Natural killer cell treated with Interleukin-12 subunit alpha and Interleukin-12 subunit beta and Interleukin-15 and Interleukin-18, amount 100 ng/mL, for 72 hours (primary cell): ENCODE measurements at places on chromosomes 7 and 10.

DNA sequence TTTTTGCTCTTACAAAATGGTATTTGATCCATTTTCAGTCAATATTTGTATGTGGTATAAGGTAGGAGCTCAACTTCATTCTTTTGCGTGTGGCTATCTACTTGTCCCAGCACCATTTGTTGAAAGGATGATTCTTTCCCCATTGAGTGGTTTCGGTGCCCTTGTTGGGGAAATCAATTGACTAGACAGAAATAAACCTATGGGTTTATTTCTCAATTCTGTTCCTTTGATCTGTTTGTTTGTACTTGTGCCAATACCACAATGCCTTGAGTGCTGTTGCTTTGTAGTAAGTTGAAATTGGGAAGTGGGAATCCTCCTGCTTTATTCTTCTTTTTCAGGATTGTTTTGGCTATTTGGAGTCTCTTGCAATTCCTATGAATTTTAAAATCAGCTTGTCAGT is 41.0 kb downstream of the SNX10 start:
- H3K4me3 ChIP-seq, result no peak overlapping the region
- peaks cover 45% of the 10 kb centered on the region for H3K4me1 ChIP-seq
- H3K36me3 ChIP-seq, result no peaks in the 10 kb centered on the region
- no peak for DNase-seq
- no peaks in the 10 kb centered on the region for H3K27me3 ChIP-seq

GRCh38 chr10:7417103-7417623 is 6.3 kb upstream of the SFMBT2 start:
- H3K36me3 ChIP-seq, result no peaks in the 10 kb centered on the region
- no peaks in the 10 kb centered on the region for H3K27me3 ChIP-seq
- H3K4me3 ChIP-seq, result peak overlapping the region; percentile 73
- H3K4me1 ChIP-seq, result peaks cover 28% of the 10 kb centered on the region
- no peak for DNase-seq

GRCh38 chr7:2403718-2404648 is 572 bp downstream of the CHST12 start:
- peak overlapping the region; percentile 83 for H3K4me3 ChIP-seq
- no peaks in the 10 kb centered on the region for H3K27me3 ChIP-seq
- H3K4me1 ChIP-seq, result peaks cover 54% of the 10 kb centered on the region
- peak overlapping the region; percentile 92 for H3K27ac ChIP-seq
- DNase-seq, result no peak
- H3K36me3 ChIP-seq, result no peaks in the 10 kb centered on the region

- H3K36me3 ChIP-seq, result peaks cover 9% of the 10 kb centered on the region
- no peaks in the 10 kb centered on the region for H3K27me3 ChIP-seq
- no peak overlapping the region for H3K27ac ChIP-seq
- no peak for DNase-seq
- H3K4me3 ChIP-seq, result no peak overlapping the region
- H3K4me1 ChIP-seq, result peaks cover 24% of the 10 kb centered on the region
Measured at GRCh38 chr7:7821517-7821916, 103.1 kb upstream of the RPA3 start.

- no peak for DNase-seq
- no peaks in the 10 kb centered on the region for H3K4me1 ChIP-seq
- no peak overlapping the region for H3K4me3 ChIP-seq
- no peaks in the 10 kb centered on the region for H3K36me3 ChIP-seq
- H3K27me3 ChIP-seq, result no peaks in the 10 kb centered on the region
- no peak overlapping the region for H3K27ac ChIP-seq
Measured at GRCh38 chr7:78510580-78511188, 712.1 kb downstream of the PHTF2 start.

GRCh38 chr7:149621776-149622175 is 124.2 kb upstream of the ZNF746 start:
- peak overlapping the region; percentile 98 for H3K4me3 ChIP-seq
- peak overlapping the region; percentile 91 for H3K27ac ChIP-seq
- peaks cover 3% of the 10 kb centered on the region for H3K27me3 ChIP-seq
- peaks cover 20% of the 10 kb centered on the region for H3K36me3 ChIP-seq

GRCh38 chr7:34041707-34042106 is 136.4 kb downstream of the BMPER start:
- H3K27me3 ChIP-seq, result peaks cover 16% of the 10 kb centered on the region
- H3K4me1 ChIP-seq, result no peaks in the 10 kb centered on the region
- no peak overlapping the region for H3K27ac ChIP-seq
- H3K4me3 ChIP-seq, result no peak overlapping the region

GRCh38 chr10:61757525-61758397 is 95.0 kb downstream of the CABCOCO1 start:
- H3K27me3 ChIP-seq, result no peaks in the 10 kb centered on the region
- no peaks in the 10 kb centered on the region for H3K4me1 ChIP-seq
- H3K4me3 ChIP-seq, result no peak overlapping the region
- no peak for DNase-seq

GRCh38 chr7:33792041-33792440 is 113.3 kb upstream of the BMPER start:
- no peaks in the 10 kb centered on the region for H3K27me3 ChIP-seq
- no peak for DNase-seq
- H3K36me3 ChIP-seq, result no peaks in the 10 kb centered on the region
- peaks cover 6% of the 10 kb centered on the region for H3K4me1 ChIP-seq
- no peak overlapping the region for H3K27ac ChIP-seq

- no peak overlapping the region for H3K27ac ChIP-seq
- no peaks in the 10 kb centered on the region for H3K36me3 ChIP-seq
- H3K4me1 ChIP-seq, result peaks cover 15% of the 10 kb centered on the region
- peaks cover 2% of the 10 kb centered on the region for H3K27me3 ChIP-seq
- no peak for DNase-seq
Measured at GRCh38 chr10:29617880-29618340, 16.9 kb downstream of the SVIL start.

DNA sequence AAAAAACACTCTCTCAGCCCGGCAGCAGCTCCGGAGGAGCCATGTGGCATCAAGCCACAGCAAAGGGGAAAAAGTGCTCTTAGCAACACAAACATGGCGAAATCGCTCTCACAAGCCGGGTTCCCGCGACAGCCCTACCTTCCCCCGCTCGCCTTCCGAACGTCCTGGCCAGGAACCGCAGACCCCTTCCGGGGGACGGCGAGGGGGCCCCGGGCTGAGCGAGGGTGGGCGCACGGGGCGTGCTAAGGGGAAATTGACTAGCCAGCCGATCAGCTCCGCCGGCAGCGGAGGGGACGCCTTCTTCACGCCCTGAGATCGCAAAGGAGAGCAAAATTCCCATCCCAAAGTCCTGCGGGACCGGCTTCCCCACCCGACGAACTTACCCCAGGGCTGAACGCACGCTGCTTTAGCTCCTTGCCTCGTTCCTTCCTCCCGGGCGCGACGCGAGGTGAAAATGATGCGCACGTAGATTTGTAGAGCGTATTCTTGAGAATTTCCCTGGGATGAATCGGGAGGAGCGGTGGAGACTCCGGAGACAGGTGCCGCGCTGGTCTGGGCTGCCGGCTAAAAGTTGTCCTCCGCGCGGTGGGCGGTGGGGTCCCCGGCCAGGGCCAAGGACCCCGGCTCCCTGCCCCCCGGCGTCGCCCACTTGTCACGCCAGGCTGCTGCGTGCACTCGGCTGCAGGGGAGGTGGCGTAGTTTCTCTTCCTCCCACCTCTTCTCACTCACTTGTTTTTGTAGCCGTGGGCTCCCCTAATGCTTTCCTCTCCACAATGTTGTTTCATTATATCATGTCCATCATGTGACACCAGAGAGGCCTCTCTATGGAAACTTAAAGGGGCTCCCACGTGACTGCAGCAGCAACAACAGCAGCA is 220.1 kb upstream of the MKLN1 start:
- peak overlapping the region; percentile 98 for H3K27ac ChIP-seq
- H3K4me3 ChIP-seq, result peak overlapping the region; percentile 99
- peaks cover 6% of the 10 kb centered on the region for H3K36me3 ChIP-seq

GRCh38 chr7:15567652-15568051 is 5.8 kb upstream of the AGMO start:
- no peaks in the 10 kb centered on the region for H3K4me1 ChIP-seq
- no peak for DNase-seq

- H3K4me3 ChIP-seq, result no peak overlapping the region
- H3K4me1 ChIP-seq, result no peaks in the 10 kb centered on the region
- H3K27me3 ChIP-seq, result peaks cover 12% of the 10 kb centered on the region
- H3K36me3 ChIP-seq, result no peaks in the 10 kb centered on the region
Measured at GRCh38 chr10:131618587-131619267, 282.1 kb upstream of the PPP2R2D start.

GRCh38 chr7:97126483-97127171 is 9.1 kb downstream of the SDHAF3 start:
- no peak overlapping the region for H3K4me3 ChIP-seq
- H3K27me3 ChIP-seq, result no peaks in the 10 kb centered on the region
- DNase-seq, result no peak

GRCh38 chr7:30728591-30729100 is 23.3 kb upstream of the INMT start:
- peak overlapping the region; percentile 70 for H3K27ac ChIP-seq
- no peak for DNase-seq
- H3K27me3 ChIP-seq, result no peaks in the 10 kb centered on the region
- peak overlapping the region; percentile 34 for H3K4me3 ChIP-seq
- peaks cover 22% of the 10 kb centered on the region for H3K4me1 ChIP-seq

GRCh38 chr7:105788816-105789349 is 87.5 kb downstream of the ATXN7L1 start:
- H3K27me3 ChIP-seq, result no peaks in the 10 kb centered on the region
- H3K4me1 ChIP-seq, result peaks cover 10% of the 10 kb centered on the region
- no peak overlapping the region for H3K4me3 ChIP-seq
- DNase-seq, result peak; percentile 23
- no peak overlapping the region for H3K27ac ChIP-seq

- H3K27ac ChIP-seq, result no peak overlapping the region
- DNase-seq, result no peak
- H3K4me1 ChIP-seq, result peaks cover 6% of the 10 kb centered on the region
Measured at GRCh38 chr10:7526017-7526400, 115.2 kb upstream of the SFMBT2 start.

- H3K4me1 ChIP-seq, result no peaks in the 10 kb centered on the region
- no peak for DNase-seq
- no peaks in the 10 kb centered on the region for H3K36me3 ChIP-seq
Measured at GRCh38 chr7:148044173-148044572, 546.4 kb upstream of the C7orf33 start.

DNA sequence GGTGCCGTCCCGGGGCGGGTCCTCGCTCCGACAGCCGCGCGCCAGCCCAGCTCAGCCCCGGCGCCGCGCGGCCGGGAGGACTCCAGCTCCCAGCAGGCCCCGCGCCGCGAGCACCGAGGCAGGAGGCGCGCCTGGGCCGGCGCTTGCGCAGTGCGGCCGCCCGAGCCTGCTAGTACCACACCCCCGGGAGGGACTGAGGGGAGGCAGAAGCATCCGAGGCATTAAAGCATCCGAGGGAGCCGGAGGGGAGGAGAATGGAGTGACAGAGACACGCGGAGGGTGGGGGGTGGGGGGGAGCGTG is at the start of gene GRK5:
Gene GRK5 (plus strand): TSS at position 206 of the 301 bp plus-strand sequence. CDS start 347 bp downstream, outside the sequence.
- H3K27ac ChIP-seq, result peak within 1 kb of the TSS; percentile 96
- H3K36me3 ChIP-seq, result no peaks in the 10 kb centered on the region
- peak within 1 kb of the TSS; percentile 95 for H3K4me3 ChIP-seq
- peak; percentile 97 for DNase-seq
- H3K4me1 ChIP-seq, result peaks cover 47% of the 10 kb centered on the region
- H3K27me3 ChIP-seq, result no peaks in the 10 kb centered on the region

DNA sequence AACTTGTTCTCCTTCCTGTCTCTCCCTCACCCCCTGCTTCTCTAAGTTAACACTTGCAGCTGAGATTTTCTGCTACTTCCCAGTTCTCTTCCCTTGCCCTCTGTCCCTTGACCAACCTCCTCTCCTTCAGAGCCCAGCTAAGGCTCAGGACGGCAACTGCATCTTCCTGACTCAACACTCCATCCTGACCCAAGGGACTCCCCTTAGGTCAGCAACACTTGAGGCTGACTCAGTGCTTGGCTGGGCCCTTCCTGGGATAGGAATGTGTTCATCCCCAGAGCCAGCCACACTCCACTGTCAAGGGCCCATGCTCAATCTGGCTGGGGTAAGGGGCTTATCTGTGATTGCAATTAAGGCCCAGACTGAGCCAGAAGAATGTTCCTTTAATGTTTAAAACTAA is 3.4 kb downstream of the CALHM2 start:
- no peaks in the 10 kb centered on the region for H3K27me3 ChIP-seq
- peak overlapping the region; percentile 86 for H3K27ac ChIP-seq
- H3K36me3 ChIP-seq, result peaks cover 6% of the 10 kb centered on the region
- no peak overlapping the region for H3K4me3 ChIP-seq
- H3K4me1 ChIP-seq, result peaks cover 30% of the 10 kb centered on the region

DNA sequence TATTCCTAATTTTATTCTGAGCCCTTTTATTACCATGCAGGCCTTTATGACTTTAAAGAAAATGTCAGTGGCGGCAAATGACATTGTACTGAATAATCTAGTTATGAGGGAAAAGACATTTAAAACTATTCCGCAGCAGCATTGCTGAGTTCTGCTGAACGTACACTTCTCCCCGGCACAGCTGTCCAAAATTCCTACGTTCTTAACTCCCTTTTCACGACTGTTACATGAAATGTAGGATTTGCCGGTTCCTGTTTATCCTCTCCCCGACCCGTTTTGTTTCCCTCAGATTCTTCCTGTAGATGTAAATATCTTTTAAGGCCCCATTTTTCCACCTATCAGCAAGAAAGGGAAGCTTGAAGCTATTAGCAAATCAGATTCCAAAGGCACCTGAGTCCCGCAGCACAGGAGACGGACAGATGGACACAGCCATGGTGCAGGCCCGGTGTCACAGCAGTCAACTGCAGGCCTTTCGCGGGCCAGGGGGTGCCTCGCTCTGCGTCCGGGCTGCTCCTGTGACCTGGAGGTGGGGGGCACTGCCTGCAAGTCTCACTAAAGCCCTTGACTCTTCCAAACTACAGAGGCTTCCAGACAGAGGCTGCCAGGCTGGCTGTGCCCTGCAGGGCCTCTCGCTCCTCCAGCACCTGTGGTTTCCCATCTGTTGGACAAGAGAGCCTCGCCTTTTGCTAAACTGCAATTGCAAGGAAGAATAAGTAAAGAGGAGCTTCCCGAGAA is 485.0 kb upstream of the MGMT start:
- H3K36me3 ChIP-seq, result no peaks in the 10 kb centered on the region
- no peak for DNase-seq
- H3K27me3 ChIP-seq, result no peaks in the 10 kb centered on the region
- H3K27ac ChIP-seq, result no peak overlapping the region
- H3K4me3 ChIP-seq, result no peak overlapping the region

DNA sequence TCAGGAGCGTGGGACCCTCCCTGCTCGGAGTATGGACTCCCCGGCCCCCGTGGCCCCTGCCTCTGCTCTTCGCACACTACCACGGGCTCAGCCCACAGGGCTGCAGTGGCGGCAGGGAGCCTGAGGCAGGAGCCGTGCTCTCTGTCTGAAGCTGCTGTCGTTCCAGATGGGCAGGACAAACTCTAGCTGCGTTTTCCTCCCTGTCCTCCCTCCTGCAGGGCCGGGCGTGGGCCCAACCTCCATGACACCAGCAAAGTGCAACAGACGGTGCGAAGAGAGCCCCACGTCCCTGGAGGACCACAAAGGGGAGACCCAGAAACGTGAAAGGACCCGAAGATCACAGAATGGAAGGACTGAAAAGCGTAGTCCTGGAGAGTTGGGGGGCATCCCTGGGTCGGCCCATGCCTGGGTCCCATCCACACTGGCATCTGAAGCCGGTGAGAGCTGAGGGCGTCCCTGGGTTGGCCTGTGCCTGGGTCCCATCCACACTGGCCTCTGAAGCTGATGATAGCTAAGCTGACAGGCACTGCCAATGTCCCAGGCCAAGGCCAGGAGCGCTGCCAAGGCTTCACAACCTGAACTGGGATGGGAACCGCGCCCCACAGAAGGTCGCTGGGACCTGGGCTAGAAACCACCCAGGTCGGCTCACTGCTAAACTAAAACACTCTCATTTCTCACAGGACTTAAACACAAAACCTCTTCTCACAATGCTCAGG is 267.0 kb downstream of the MAD1L1 start:
- H3K4me1 ChIP-seq, result peaks cover 35% of the 10 kb centered on the region
- peaks cover 34% of the 10 kb centered on the region for H3K36me3 ChIP-seq
- H3K27me3 ChIP-seq, result peaks cover 20% of the 10 kb centered on the region
- H3K4me3 ChIP-seq, result no peak overlapping the region
- no peak for DNase-seq
- no peak overlapping the region for H3K27ac ChIP-seq
